ENCODE measurements at places on chromosomes 16 and 17. TPM values are rescaled to one million over a fixed set of nuclear protein-coding genes. Genes with fewer than 3 reads are reported as not detected.

The MRPL45 gene
- total RNA-seq, result 31.4 TPM

GRCh38 chr16:89080196-89080853 is 13.3 kb upstream of the ACSF3 start:
- H3K27me3 ChIP-seq, result peaks cover 10% of the 10 kb centered on the region
- no peak overlapping the region for H3K4me3 ChIP-seq
- H3K36me3 ChIP-seq, result no peaks in the 10 kb centered on the region
- no peak for DNase-seq
- H3K27ac ChIP-seq, result no peak overlapping the region
- no peaks in the 10 kb centered on the region for H3K4me1 ChIP-seq

GRCh38 chr17:79832218-79833109 is 6.8 kb downstream of the CBX4 start:
- no peak for DNase-seq
- no peaks in the 10 kb centered on the region for H3K27me3 ChIP-seq
- H3K4me3 ChIP-seq, result peak overlapping the region; percentile 44
- no peak overlapping the region for H3K27ac ChIP-seq
- peaks cover 27% of the 10 kb centered on the region for H3K4me1 ChIP-seq

- DNase-seq, result no peak
- no peak overlapping the region for H3K4me3 ChIP-seq
- H3K4me1 ChIP-seq, result no peaks in the 10 kb centered on the region
- no peaks in the 10 kb centered on the region for H3K27me3 ChIP-seq
- H3K27ac ChIP-seq, result no peak overlapping the region
- no peaks in the 10 kb centered on the region for H3K36me3 ChIP-seq
Measured at GRCh38 chr17:67558740-67559380, 158.9 kb upstream of the NOL11 start.

GRCh38 chr16:35562919-35563318 is 2103.5 kb downstream of the TP53TG3F start:
- DNase-seq, result no peak
- no peaks in the 10 kb centered on the region for H3K4me1 ChIP-seq
- H3K4me3 ChIP-seq, result no peak overlapping the region
- no peaks in the 10 kb centered on the region for H3K27me3 ChIP-seq

The PTX4 gene
- 0.40 TPM for total RNA-seq

DNA sequence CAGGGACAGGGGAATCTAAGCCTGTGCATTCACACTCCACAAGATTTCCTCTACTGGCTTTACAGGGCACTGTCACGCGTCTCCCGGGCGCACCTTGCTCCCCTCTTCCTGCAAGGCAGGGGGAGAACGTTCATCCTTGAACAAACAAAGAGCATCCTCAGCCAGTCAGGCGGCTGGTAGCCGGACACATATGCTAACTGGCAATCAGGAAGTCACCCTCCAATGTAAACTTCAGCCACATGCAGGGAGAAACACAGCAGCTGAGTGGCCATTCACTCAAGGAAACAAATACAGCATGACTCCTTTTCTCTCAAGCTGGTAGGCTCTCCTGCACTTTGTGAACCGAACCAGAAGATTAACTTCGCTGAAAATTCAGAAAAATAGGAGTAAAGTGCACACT is 10.8 kb upstream of the HSBP1 start:
- no peak for DNase-seq
- no peaks in the 10 kb centered on the region for H3K36me3 ChIP-seq
- no peak overlapping the region for H3K4me3 ChIP-seq
- H3K27ac ChIP-seq, result no peak overlapping the region
- peaks cover 29% of the 10 kb centered on the region for H3K4me1 ChIP-seq

The SLC35G6 gene
- not detected for total RNA-seq

DNA sequence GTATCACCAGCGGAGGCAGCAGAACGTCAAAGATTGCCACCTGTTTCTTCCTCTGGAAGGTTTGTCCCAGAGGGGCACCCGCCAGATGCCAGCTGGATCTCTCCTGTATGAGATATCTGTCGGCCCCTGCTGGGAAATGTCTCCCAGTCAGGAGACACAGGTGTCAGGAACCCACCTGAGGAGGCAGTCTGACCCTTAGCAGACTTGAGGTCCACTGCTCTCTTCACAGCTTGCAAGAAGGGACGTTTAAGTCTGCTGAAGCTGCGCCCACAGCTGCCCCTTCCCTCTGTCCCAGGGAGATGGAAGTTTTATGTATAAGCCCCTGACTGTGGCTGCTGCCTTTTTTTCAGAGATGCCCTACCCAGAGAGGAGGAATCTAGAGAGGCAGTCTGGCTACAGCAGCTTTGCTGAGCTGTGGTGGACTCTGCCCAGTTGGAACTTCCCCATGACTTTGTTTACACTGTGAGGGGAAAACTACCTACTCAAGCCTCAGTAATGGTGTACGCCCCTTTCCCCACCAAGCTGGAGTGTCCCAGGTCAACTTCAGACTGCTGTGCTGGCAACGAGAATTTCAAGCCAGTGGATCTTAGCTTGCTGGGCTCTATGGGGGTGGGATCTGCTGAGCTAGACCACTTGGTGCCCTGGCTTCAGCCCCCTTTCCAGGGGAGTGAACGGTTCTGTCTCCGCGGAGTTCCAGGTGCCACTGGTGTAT is 92.9 kb downstream of the PHKB start:
- H3K27me3 ChIP-seq, result no peaks in the 10 kb centered on the region
- DNase-seq, result no peak
- no peak overlapping the region for H3K27ac ChIP-seq
- H3K4me1 ChIP-seq, result no peaks in the 10 kb centered on the region

The CETP gene
- total RNA-seq, result not detected

DNA sequence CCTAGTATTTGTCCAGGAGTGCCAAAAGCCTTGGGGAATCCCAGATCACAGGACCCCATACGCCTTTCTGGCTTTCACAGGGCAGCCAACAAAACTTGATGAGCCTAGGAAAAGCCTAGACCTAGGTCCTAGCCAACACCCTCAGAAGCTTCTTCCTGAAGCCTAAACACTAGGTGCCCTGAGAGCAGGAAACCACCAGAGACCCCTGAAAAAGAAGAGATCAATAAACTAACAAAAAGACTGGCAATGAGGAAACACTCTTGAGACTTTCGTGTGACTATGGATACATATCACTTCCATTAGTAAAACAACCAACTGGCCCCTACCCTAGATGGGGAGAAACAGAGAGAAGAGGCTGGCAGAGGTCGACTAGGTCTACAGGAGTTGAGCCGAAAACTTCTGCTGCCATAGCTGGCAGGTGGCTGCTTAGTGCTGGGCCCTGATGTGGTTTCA is 1.2 kb downstream of the ORMDL3 start:
- H3K36me3 ChIP-seq, result no peaks in the 10 kb centered on the region
- no peak for DNase-seq
- H3K4me1 ChIP-seq, result peaks cover 43% of the 10 kb centered on the region
- H3K27ac ChIP-seq, result no peak overlapping the region
- peak overlapping the region; percentile 93 for H3K4me3 ChIP-seq

GRCh38 chr16:1564325-1564724 is 30.9 kb downstream of the TMEM204 start:
- no peaks in the 10 kb centered on the region for H3K27me3 ChIP-seq
- DNase-seq, result no peak
- no peaks in the 10 kb centered on the region for H3K36me3 ChIP-seq
- H3K27ac ChIP-seq, result no peak overlapping the region
- H3K4me3 ChIP-seq, result no peak overlapping the region

GRCh38 chr17:32498391-32498790 is 11.6 kb downstream of the CDK5R1 start:
- no peak for DNase-seq
- peaks cover 24% of the 10 kb centered on the region for H3K4me1 ChIP-seq
- H3K4me3 ChIP-seq, result no peak overlapping the region
- H3K36me3 ChIP-seq, result no peaks in the 10 kb centered on the region

The C16orf78 gene
- total RNA-seq, result not detected

The IGF2BP1 gene
- total RNA-seq, result 1.3 TPM

The CLDN6 gene
- total RNA-seq, result not detected

The MYOCD gene
- not detected for total RNA-seq

The PRR15L gene
- 6.0 TPM for total RNA-seq

- no peaks in the 10 kb centered on the region for H3K4me1 ChIP-seq
- no peak for DNase-seq
- H3K27ac ChIP-seq, result no peak overlapping the region
- H3K4me3 ChIP-seq, result no peak overlapping the region
- H3K36me3 ChIP-seq, result peaks cover 8% of the 10 kb centered on the region
- H3K27me3 ChIP-seq, result no peaks in the 10 kb centered on the region
Measured at GRCh38 chr17:76004750-76005262, 4.2 kb downstream of the CDK3 start.

DNA sequence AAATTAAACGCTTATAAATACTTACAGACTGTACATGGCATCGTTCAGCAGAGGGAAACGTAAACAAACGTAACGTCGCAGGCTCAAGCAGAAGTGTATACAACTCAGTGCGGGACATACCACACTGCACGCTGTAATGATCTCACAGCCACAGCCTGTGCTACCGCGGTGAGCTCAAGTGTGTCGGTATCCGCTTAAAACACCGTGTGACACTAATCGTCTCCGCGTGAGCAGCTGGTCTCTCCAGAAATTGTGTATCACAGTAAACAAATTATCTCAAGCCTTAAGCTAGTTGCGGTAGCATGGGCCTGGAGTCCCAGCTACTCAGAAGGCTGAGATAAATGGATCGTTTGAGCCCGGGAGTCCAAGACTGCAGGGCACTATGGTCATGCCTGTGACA is 115.3 kb downstream of the ANKRD11 start:
- H3K36me3 ChIP-seq, result no peaks in the 10 kb centered on the region
- DNase-seq, result peak; percentile 34
- peak overlapping the region; percentile 67 for H3K4me3 ChIP-seq
